SHP77 (cell line): ENCODE measurements at places on chromosomes 1 and 21.

DNA sequence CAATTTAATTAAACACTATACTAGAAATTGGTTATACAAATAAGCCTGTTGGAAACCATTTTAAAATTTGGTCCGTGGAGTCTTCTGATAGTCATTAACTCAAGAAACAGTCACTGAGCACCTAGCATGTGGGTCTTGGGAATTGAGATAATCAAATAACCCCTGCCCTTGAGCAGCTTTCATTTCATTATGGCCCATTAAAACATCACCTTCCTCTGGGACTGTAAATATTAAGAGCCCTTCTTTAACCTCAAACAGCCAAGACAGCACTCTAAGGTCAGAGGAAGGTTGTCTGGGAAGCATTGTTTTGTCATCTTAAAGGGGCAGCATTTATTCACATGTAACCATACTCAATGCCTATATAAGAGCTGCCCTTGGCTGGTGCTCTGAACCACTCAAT, 610.3 kb upstream of the USP24 start:
- no peak for DNase-seq

DNA sequence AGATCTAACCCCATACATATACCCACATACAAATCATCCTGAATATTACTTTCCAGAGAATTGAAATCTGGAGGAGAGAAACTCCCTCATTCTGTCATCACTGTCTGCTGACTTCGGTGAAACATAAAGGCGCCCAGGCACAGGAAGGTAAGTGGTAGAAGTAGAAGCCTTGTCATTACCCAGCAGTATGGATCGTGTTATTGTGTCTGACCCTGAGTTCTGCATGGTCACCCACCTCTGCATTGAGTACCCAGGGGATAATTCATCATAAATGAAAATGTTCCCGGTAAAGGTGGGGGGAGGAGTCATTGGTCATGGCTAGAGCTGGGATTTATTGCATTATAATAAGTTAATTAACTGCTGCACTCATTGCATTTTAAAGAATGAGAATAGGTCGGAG, 342.6 kb upstream of the PKN2 start:
- no peak for DNase-seq

GRCh38 chr1:228851193-228851592, 115.9 kb downstream of the RHOU start:
- DNase-seq, result no peak

DNA sequence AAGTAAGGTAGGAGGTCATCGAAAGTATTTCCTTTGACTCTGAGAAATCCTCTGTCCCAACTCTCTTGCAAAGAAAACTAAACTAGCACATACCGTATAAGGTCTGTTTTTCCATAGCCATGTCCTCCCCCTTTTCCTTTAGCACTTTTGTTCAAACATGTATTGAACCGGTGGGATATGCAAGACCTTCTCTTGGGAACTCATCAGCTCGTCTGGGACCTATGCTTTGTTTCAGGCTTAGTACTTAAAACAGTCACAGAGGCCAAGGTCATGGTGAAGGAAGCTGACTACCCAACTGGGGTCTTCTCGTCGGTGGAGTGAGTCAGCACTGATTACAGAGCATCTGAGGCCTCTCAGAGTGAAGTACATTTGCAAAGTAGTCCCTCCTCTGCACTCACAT, 185.0 kb downstream of the ZBTB18 start:
- no peak for DNase-seq

- DNase-seq, result no peak
Measured at GRCh38 chr1:46153732-46154131, 21.2 kb upstream of the TSPAN1 start.

DNA sequence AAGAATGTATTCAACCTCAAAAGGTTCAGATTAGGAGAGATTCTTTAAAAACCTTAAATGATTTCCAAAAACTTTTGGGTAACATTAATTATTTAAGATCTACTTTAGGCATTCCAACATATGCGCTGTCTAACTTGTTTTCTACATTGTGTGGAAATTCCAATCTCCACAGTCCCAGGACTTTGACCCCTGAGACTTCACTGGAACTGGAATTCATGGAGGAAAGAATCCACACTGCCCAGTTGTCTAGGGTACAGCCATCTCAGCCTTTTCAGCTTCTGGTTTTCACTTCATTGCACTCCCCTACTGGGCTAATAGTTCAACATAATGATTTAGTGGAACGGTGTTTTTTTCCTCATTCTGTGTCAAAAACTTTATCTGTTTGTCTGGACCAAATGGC, 161.5 kb downstream of the IER5 start:
- no peak for DNase-seq

- DNase-seq, result no peak
Measured at GRCh38 chr1:181049378-181049777, 15.6 kb downstream of the MR1 start.

DNA sequence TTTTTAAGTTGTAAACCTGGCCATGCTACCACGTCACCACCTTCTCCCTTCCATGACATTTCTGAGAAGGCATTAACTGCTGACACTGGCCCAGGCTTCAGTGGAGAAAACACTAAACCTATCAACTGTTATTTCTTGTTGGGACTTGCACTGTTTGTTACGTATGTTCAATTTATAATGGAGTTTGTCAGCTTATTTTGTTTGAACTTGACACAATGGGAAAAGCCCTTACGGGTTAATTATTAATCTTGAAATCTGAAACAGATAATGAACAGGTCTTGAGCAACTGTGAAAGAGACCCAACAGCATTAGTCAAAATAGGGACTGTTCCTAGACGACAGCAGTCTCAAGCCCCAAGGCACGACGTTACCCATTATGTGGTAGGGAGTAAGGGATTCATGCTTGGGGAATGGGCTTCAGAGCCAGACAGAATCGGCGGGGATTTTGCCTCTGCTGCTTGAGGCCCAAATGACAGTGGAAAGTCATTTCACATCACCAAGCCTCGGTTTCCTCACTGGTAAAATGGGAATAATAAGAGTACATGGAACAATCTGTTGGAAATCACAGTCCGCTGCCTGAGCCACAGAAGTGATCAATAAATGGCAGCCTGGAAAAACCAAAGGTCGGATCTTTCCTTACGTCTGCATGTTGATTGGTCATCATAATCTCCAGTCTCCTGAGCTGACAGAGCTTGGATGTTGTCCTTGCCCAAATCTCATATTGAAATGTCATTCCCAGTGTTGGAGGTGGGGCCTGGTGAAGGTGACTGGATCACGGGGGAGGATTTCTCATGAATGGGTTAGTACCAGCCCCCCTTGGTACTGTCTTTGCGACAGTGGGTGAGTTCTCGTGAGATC, 44.5 kb downstream of the TIAM1 start:
- no peak for DNase-seq
